Thyroid gland (tissue), 4 donors: ENCODE measurements at places on chromosomes 5 and 9. TPM values are rescaled to one million over a fixed set of nuclear protein-coding genes. Genes with fewer than 3 reads are reported as not detected.

- DNase-seq: no peak
Measured at GRCh38 chr9:123508048-123508447, 152.1 kb downstream of the CRB2 start.

DNA sequence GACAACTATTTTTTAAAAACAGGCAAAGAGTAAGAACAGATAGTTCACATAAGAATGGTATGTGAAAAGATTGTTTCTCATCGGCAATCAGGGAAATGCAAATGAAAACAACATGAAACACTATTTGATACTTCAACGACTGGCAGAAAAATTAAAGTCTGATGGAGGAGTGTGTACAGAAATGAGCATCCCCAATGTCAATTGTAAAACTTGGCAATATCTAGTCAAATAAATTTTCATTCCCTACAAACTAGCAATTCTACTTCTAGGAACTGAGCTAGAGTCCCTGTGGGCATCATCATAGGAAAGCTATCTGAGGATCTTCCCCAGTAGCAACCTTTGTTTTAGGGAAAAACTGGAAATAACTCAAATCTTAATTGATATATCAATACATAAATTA lies 29.0 kb upstream of the MAP3K1 start:
- no peak for DNase-seq

The ANKRD31 gene
- 0.42 TPM for total RNA-seq

The CMYA5 gene
- 15.9 TPM for total RNA-seq

- DNase-seq: no peak
Measured at GRCh38 chr5:149616727-149617285, 35.5 kb downstream of the ARHGEF37 start.
